ENCODE measurements at places on chromosomes 6 and 20.

GRCh38 chr6:27668442-27669294 is 195.8 kb upstream of the ZNF184 start:
- no peak for DNase-seq

DNA sequence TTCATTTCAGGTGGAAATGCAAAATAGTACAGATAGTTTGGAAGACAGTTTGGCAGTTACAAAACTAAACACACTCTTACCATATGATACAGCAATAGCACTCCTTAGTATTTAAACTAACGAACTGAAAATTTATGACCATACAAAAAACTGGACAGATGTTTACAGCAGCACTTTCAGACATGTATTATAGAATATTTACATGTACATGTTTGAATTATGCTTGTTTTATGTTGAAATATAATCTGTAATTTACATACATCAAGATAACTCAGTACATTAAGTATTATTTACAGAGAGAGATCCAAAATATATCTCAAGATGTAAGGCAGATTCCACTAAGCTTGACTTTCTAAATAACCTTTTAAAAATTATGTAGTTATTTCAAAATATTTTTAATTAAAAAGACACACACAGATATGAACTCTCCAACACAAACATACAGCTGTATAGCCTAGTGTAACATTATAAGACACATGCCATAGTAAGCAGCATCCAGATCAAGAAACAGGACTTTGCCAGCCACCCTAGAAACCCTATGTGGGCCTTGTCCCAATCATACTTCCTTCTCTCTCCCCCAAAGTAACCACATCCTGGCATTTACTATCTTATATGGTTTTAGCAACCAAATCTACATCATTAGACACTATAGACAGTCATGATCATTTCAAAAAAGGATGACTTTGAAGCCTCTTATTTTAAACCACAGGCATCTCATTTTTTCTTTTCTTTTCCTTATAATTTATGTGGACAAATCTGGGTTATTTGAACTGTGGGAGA is 82.2 kb downstream of the MAN1A1 start:
- DNase-seq, result no peak

- no peak for DNase-seq
Observed at GRCh38 chr20:47568019-47568418, 66.3 kb downstream of the NCOA3 start.

- no peak for DNase-seq
Observed at GRCh38 chr20:8361006-8361652, 229.1 kb downstream of the PLCB1 start.

DNA sequence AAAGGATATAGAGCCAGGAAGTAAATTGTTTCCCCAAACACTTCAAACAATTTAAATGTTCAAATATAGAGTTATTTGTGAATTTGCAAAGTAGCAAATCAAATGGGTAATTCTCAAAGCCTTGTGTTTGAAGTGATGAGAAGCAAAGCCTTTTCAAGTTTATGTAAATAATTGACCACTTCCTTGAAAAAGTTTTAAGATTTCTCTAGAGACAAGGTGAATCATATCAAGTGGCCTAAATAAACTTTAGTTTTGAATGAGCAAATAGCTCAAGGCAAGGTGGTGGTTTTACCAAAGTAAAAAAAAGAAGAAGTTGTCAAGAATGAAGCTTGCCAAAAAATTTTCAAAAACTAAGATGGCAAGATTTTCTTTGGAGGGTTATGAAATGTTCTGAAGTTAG is 42.6 kb upstream of the IFNGR1 start:
- no peak for DNase-seq
